ENCODE measurements at places on chromosomes 7 and 10. TPM values are rescaled to one million over a fixed set of nuclear protein-coding genes. Genes with fewer than 3 reads are reported as not detected.

The SLC13A1 gene
- not detected for total RNA-seq

The PNLIPRP2 gene
- not detected for total RNA-seq

The PIK3AP1 gene
- total RNA-seq, result 4.5 TPM

The GPR26 gene
- 5.3 TPM for total RNA-seq

The PLXNA4 gene
- 67.7 TPM for total RNA-seq

The HKDC1 gene
- 0.41 TPM for total RNA-seq

The FEZF1 gene
- not detected for total RNA-seq

The OR2A42 gene
- under 0.01 TPM for total RNA-seq

The GPAM gene
- 51.0 TPM for total RNA-seq

The ANKRD7 gene
- 12.2 TPM for total RNA-seq

Data from frontal cortex (tissue), 4 donors.